ENCODE measurements at places on chromosomes 5 and 9.
A peak's percentile ranks its signal among the peaks of the same experiment; 100 is the strongest.

DNA sequence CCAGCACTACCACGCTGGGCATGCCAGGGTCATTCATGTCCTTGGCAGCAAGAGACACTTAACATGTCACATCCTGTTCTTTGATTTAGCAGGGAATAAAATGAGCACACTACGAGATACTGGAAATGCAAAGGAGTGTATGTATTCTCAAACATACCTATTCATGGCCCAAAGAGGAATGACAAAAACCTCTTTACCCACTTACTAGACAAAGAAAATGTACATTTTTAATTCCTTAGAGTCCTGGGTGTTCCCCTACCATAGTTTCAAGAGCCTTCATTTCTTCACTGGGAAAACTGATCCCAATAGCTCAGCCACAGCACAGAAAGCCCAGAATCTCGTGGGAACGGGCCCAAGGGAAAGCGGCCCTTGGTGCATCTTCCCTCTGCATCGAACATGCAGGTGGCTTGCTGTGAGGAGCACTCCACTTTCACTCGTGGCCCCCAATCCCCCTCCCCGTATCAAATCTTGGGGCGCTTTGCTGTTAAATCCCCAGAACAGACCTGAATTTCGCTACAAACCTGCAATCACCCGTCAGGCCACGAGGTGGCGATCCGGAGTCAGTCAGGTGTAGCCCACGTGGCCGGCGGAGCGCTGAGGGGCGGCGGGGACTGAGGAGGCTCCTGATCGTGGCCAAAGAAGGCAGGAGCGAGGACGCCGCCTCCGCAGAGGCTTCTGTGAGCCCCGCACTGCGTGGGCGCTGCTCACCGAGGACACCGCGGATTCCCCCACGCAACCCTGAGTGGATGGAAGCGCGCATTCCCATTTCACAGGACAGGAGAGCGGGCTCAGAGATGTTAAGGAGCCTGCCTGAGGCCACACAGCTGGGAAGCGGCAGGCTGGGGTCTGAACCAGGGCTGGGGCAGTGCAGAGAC is 91.4 kb downstream of the LMX1B start:
- peak; percentile 20 for DNase-seq

DNA sequence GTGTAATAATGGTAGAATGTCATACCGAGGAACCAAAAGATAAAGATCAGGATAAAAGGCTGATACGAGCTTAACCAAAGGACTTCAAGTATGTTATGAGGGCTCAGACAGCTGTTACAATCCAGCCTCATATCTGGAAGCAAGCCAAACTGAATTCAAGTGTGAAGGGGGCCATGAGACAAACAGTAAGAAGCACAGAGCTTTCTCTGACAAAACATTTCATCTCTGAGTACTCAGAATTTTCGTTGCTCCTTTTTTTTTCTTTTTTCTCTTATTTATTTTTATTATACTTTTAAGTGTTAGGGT is 52.9 kb upstream of the CD180 start:
- no peak for DNase-seq

- DNase-seq: no peak
Observed at GRCh38 chr5:131607903-131608540, 27.0 kb downstream of the RAPGEF6 start.

DNA sequence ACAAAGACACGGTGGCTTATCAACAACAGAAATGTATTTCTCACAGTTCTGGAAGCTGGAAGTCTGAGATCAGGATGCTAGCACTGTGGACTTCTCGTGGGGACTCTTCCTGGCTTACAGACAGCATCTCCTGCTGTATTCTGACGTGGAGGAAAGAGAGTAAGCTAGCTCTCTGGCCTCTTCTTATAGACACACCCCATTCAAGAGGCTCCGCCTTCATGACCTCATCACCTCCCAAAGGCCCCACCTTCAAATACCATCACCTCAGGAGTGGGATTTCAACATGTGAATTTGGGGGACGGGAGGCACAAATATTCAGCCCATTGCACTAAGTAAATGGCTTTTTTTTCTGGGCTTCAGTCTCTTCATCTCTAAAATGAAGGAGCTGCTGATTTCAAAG is 27.6 kb downstream of the KCNMB1 start:
- no peak for DNase-seq

- DNase-seq: no peak
Observed at GRCh38 chr9:20463823-20464222, 158.5 kb downstream of the MLLT3 start.

GRCh38 chr9:130101915-130102314 is 48.2 kb downstream of the GPR107 start:
- no peak for DNase-seq

- no peak for DNase-seq
Observed at GRCh38 chr9:37309136-37309535, 113.4 kb upstream of the GRHPR start.

- no peak for DNase-seq
Observed at GRCh38 chr5:158642879-158643278, 456.8 kb downstream of the EBF1 start.

DNA sequence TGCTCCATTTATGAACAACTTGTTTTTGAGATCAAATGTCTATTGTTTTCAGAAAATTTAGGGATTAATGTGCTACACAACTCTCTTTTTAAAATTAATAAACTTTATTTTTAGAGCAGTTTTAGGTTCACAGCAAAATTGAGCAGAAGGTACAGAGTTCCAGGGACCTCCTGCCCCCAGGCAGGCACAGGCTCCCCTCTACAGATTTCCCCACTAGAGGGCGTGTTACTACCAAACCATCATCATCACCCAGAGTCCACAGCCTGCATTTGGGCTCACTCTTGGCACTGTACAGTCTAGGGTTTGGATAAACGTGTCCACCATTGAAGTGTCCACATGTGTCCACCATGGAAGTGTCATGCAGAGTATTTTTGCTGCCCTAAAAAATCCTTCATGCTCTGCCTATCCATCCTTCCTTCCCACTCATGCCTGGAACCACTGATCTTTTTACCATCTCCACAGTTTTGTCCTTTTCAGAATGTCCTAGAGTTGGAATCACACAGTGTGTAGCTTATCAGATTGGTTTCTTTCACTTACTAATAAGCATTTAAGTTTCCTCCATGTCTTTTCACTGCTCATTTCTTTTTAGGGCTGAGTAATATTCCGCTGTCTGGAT is 61.7 kb downstream of the MRPL36 start:
- no peak for DNase-seq

DNA sequence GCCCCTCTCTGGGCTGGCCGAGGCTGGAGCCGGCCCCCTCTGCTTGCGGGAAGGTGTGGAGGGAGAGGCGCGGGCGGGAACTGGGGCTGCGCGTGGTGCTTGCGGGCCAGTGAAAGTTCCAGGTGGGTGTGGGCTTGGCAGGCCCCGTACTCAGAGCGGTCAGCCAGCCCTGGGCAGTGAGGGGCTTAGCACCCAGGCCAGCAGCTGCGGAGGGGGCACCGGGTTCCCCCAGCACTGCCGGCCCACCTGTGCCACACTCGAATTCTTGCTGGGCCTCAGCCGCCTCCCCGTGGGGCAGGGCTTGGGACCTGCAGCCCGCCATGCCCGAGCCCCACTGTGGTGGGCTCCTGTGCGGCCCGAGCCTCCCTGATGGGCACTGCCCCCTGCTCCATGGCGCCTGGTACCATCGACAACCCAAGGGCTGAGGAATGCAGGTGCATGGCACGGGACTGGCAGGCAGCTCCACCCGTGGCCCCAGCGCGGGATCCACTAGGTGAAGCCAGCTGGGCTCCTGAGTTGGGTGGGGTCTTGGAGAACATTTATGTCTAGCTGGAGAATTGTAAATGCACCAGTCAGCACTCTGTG is 27.9 kb upstream of the CLINT1 start:
- no peak for DNase-seq

DNA sequence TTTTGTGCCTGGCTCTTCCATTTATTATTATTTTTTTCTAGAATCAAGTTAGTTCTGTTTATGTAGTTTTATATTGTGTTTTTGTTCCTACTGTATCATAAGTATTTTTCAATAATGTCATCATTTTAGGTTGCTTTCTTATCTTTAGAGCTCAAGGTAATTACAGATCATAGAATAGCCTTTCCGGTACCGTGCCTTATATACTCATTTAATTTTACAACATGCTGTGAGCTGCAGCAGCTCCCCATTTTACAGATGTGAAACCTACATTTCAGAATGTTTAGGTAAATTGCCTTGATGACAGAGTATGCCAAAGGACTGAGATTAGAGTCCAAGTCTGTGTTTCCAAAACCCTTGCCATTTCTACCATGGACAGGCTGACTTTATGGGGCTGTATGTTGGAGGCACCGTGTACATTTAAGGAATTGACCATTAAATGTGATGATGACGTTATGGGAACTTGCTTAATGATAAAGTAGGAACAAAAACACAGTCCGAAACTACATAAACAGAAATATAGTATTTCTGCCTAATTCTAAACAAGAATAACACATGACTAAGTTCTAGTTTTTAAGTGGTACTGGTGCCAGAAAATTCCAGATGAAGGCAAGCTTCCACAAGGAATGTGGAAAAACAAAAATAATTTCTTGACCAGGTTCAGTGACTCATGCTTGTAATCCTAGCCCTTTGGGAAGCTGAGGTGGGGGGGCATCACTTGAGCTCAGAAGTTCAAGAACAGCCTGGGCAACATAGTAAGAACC is 97.7 kb downstream of the IQGAP2 start:
- no peak for DNase-seq

- no peak for DNase-seq
Observed at GRCh38 chr5:19175776-19176570, 812.0 kb downstream of the CDH18 start.

DNA sequence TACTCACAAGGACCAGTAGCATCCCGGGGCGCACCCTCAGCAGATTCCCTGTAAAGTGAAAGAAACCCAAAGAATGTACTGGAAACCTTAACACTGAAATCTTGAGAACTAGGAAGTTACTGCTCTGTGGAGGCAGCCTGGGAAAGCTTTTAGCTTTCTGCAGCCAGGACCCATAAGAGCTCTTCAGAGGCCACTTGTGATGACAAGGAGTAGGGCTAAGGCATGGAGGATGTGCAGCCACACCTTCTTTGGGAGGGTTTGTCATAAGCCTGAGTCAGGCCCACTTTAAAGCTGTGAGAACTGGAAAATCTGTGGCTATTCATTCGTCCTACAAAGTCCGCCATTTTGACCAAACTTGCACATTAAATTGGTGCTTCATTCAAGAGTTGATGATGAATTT is 291.1 kb upstream of the TLE4 start:
- DNase-seq: no peak

GRCh38 chr9:97851446-97851883 is 1.6 kb upstream of the FOXE1 start:
- no peak for DNase-seq

Data from cortex of kidney (tissue), 1 donor.